ELR (cell line): ENCODE measurements at places on chromosomes 2 and 18.
A peak's percentile ranks its signal among the peaks of the same experiment; 100 is the strongest.

- no peak for DNase-seq
Measured at GRCh38 chr18:5309888-5310470, 14.5 kb upstream of the ZBTB14 start.

GRCh38 chr2:171330155-171330956, 103.4 kb downstream of the METTL8 start:
- DNase-seq = no peak

- no peak for DNase-seq
Measured at GRCh38 chr2:158239271-158239670, 137.6 kb downstream of the UPP2 start.

- no peak for DNase-seq
Measured at GRCh38 chr2:150095361-150096095, 391.9 kb downstream of the RND3 start.

DNA sequence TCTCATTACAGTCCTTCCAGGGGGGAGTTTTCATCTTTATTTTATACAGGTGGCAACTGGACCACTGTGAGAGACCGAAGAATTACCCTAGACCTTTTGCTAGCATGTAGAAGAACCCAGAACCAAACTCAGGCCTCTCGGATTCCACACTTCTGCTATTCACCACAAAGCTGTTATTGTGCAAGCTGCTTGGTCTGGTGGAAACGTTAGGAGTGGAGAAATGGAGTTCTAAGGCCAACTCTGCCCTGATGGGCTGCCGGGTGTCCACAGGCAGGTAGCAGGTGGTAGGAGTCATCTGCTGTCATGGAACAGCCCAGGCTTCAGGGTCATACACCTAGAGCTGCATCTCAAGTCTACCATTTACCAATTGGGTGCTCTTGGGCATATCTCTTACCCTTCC, 218.8 kb downstream of the BCL11A start:
- DNase-seq = no peak

DNA sequence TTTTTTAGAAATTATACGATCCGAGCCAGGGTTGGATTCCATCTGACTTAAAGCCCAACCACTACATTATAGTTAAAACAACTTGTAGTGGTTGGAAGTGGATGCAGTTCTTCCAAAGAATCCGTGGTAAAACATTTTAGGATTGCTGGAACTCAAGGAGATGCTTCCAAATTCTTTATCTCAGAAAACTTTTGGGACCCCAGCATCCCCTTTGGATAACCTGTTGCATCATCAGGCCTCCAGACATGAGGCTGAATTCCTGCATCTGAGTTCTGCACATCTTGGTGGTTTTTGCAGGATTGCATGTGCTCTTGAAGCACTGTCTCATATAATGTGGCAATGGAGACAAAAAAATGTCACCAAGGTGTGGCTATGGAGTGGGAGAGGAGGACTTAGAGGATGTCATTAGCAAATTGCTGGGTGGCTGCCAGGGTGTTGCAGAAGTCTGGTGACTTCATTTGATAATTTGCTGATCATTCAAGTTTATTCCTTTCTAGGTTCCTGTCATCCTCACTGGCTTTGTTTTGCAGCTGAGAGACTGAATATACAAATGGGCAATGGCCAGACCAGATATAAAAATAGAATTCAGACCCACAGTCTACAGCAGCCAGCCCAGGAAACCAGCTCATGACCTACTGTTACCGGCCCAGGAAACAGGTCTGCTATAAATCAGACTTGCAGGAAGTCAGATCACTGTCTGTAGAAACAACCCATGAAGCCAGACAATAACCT, 207.7 kb downstream of the BCL2 start:
- no peak for DNase-seq

DNA sequence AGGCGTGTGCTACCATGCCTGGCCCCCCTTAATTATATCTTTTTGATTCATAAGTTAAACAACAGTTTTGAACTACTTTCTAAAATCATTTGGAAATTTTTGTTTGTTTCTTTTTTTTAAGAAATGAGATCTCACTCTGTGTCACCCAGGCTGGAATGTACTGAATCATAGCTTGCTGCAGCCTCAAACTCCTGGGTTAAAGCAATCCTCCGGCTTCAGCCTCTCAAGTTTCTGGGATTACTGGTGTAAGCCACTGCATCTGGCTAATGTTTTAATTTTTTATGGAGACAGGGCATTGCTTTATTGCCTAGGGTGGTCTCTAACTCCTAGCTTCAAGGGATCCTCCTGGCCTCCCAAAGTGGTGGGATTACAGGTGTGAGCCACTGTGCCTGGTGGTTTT, 71.5 kb downstream of the BABAM2 start:
- DNase-seq = peak; percentile 77

GRCh38 chr2:60539140-60539539, 14.3 kb downstream of the BCL11A start:
- DNase-seq = no peak

DNA sequence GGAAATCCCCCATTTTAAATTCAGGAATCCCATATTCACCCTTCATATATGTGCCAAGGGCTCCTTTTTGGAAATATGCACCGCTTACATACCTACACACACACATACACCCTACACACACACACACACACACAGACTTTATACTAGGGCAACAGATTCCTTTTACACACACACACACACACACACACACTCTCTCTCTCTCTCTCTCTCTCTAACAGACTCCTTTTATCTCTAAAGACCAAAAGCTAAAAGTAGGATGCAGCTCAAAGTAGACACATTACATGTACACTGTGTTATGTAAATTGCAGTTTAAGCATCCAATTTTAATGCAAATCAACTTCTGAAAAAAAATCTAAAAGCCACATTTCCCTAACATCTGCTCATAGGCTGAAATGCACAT, 130.9 kb upstream of the CAPN13 start:
- DNase-seq = no peak

DNA sequence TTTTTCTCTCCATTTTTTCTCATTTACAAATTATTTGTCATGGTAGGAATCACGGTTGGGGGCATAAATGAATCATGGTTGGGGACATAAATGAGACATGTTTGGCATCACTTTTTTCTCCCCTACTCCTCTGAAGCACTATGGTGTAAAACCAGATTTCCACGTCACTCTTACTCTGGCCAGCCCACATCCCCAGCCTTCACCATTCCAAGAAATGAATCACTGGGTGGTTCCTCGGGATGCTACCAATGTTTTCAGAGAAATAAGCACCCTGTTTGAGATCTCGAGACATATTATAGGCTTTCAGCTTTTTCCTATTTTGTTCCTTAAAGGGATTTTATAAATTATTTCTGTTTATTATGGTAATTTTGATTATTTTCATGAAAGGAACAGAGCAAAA, 155.0 kb upstream of the SLC8A1 start:
- peak; percentile 34 for DNase-seq

GRCh38 chr2:174752403-174753037, 11.8 kb downstream of the CHRNA1 start:
- no peak for DNase-seq

DNA sequence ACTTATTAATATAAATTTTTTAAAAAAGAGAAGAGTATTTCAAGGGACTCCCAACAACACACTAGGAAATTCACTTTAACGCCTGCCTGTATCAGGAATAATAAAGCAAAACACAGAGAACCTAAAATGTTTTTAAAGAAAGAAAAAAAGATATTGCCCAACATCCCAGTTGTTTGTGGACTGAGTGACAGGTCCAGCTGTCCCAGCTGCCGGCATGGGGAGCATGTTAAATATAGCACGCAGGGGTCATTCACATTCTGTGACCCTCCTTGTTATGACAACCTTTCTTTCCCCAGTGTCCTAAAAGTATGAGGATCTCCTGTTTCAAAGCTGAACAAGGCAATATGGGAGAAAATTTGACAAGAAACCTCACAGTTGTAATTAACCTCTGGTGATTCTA, 4.4 kb downstream of the KLHL41 start:
- DNase-seq = no peak

- DNase-seq = peak; percentile 46
Measured at GRCh38 chr2:12498704-12499103, 218.0 kb upstream of the TRIB2 start.

DNA sequence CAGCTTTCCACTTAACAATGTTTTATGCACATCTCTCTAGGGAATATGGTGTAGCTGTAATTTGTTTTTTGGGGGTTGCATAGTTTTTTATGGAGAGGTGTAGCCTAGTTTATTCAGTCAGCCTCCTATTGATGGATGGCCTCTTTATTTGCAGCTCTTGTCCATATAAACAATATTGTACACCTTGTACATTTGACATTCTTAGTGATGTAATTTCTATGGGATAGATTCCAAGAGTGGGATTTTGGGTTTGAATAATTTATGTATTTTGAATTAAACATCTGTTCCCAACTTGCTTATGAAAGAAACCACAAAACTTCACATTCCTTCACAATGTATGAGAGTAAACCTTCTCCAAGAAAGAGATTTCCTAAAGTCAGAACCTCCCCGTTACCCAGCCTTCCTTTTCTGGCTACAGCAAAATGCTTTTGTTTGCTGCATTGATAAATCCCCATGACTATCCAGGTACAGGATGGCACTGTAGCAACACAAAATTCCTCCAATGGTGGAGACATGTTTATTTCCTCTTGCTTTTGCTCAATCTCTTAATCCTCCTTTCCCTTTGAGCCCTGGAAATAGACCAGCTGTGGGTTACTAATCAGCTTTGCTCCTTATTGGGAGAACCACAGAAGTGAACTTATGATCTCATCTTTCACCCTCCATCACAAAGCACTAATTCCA, 58.4 kb upstream of the GALR1 start:
- no peak for DNase-seq

GRCh38 chr2:53512071-53512826, 255.4 kb upstream of the CHAC2 start:
- DNase-seq = peak; percentile 78

GRCh38 chr2:135587958-135588357, 56.7 kb downstream of the R3HDM1 start:
- no peak for DNase-seq

- no peak for DNase-seq
Measured at GRCh38 chr2:121036226-121036692, 248.7 kb downstream of the TFCP2L1 start.

GRCh38 chr2:132980304-132980703, 310.3 kb upstream of the LYPD1 start:
- no peak for DNase-seq

- peak; percentile 35 for DNase-seq
Measured at GRCh38 chr2:31980674-31981356, 30.0 kb downstream of the MEMO1 start.

DNA sequence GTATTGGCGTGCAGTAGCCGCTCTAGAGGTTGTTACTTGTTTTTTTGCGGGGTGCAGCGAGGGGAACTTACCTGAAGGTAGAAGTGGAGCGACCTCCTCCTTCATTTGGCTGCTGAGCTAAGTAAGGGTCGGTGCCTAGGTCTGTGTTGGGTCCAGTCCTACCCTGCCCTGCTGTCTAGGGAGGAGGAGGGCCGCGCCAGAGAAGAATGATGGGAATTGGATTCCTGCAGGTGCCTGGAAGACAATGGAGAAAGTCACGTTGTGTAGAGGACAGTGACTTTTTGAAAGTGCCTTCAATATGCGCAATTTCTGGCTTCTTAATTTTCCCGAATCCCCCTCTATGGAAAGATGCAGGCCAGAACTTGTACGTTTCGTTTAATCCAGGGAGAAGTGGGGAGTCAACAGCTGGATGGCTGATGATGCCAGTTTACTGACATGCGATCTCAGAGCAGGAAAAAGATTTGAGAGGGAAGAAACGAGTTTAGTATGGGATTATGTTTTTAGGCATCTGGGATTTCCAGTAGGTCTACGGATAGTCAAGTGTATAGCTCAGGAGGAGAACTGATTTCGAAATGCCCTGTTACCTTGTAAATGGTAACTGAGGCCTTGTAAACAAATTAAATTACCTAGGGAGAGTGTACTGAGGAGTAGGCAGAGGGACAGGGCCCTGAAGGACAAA, 653 bp downstream of the MRPS9 start:
- no peak for DNase-seq

DNA sequence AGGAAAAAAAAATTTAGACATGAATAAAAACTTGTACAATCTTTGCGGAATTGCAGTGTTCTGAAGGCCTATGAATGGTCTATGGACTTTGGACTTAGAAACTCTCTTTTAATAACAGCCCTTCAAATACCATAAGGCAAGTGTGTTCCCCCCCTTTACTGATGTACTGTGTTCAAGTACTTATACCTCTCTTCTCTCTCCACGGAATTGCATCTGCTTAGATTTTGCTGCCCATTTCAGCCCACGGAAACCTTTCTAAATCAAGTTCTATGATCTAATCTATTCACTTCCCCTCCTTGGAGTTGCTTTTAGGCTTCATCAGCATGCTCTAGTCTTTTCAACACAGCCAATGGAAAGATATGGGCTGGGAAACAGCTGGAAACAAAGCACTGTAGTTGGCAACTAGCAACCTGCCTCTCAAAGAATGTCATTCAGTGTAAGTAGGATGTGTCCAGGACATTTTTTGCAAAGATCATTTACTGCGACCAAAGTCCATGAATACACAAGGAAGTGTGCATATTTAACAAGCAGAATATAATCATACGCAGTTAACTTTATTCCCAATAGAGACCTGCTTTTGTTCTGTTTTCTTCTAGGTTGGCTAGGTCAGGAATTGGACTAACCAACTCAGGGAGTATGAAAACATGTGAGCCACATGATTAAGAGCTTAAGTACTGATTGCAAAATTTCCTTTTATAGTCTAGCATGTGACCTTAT, 58.0 kb downstream of the SLC40A1 start:
- DNase-seq = no peak
